NCI-H146 (cell line): ENCODE measurements at places on chromosomes 4 and X.

GRCh38 chr4:103075435-103075893 lies 1.1 kb downstream of the SLC9B2 start:
- DNase-seq: no peak

DNA sequence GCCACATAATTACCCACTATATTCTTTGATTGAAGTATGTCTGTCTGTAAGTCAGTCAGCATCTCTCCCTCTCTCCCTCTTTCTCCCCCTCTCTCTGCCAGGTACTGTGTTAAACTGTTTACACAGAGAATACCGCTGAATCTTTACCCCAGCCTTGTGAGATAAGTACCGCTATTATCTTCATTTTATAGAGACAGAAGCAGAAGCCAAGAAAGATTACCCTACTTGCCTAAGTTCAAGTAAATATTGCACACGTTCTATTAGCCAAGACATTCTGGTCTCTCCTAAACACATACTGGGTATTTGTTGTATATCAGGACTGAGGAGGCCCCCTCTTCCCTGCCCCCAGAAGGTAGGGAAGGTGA lies 695 bp upstream of the GPR101 start:
- no peak for DNase-seq

- no peak for DNase-seq
Observed at GRCh38 chrX:101655534-101655933, 4.1 kb downstream of the ARMCX2 start.

DNA sequence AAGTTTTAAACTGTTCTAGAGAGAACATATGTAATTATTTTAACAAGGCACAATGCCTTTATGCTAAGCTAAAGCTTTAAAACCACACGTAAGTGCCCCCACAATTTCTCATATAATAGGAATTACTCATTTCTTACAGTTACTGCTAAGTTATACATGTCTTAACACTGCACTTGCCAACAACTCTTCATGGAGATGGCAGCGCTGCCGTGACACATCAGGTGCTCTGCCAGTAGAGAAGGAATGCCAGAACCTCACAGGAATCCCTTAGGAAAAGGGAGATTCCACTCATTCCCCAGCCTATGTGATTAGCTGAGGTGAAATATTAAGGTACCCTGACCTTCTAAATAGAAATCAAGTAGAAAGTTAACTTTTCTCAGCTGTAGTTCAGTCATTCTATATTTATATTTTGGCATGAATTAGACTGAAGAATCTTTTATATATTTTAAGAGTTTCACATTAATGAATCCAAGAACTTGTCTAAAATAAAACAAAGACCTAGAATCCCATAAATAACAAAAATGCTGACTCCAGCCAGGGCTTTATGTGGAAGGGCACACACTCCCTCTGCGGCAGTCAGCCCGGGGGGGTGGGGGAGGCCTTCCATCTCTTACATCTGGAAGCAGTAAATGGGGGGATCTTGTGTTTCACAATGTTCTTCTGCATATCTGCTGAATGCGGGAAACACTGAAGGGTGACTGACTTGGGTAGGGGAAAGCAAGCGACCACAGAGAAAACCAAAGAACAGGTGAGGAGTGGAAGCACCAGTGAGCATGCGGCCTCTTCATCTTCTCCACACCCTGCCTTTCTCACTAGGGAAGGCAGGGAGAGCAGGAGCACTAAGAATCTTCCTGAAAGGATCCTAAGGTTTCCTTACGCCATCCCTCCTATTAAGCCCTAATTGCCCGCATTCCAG lies 23.7 kb downstream of the ACSL1 start:
- no peak for DNase-seq

DNA sequence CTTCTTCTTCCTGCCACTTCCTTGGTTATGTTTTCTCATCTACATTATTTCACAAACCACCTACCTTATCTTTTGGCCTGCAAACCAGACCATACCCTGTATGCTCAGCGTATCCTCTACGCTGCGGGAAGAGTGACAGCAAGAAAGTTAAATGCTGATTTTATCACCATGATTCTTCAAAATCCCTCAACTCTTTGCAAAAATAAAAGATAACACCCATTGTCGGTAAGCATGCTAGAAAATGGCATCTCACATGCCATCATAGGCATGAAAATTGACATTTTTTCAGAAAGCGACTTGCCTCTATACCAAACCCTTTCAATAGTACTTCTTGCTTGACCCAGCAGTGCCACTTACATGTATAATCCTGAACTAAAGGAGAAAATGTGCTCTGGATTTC lies 102.0 kb downstream of the HPGD start:
- no peak for DNase-seq

- no peak for DNase-seq
Observed at GRCh38 chrX:15515931-15516330, 15.3 kb downstream of the BMX start.

DNA sequence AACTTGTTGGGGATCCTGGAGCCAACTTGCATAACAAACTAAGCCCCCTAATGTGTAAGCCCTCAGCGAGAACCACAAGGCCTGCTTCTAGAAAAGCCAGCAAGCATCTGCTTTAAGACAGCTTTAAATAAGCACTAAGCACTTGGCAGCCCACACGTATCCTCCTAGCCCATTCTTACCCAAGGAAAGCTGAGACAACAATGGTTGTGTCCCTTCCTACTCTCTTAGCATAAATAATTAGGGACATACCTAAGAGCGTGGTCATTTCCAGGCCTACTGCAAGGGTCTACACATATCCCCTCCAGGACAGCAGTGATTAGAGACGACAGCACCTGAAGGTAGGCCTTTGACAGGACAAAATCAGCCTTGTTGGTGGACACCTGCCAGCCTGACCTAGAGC lies 322.8 kb upstream of the PPARGC1A start:
- no peak for DNase-seq

DNA sequence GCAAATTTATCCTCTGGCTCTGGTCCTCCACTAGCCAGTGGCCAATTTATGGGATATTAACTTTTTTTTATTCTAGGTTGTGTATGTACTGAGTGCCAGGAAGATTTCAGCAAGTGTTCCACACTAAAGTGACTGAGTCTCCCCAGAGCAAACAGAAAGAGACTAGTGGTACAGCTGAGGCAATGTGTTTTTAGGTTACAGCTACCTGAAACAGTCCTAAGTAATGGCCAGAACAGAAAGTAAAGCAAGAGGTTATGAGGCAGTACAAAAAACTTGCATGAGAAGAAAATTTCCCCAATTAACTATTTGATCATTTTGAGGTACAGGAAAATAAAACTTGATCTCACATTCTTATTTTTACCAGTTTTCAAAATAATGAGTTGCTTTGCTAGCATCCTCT lies 31.2 kb downstream of the PRDM8 start:
- DNase-seq: no peak

DNA sequence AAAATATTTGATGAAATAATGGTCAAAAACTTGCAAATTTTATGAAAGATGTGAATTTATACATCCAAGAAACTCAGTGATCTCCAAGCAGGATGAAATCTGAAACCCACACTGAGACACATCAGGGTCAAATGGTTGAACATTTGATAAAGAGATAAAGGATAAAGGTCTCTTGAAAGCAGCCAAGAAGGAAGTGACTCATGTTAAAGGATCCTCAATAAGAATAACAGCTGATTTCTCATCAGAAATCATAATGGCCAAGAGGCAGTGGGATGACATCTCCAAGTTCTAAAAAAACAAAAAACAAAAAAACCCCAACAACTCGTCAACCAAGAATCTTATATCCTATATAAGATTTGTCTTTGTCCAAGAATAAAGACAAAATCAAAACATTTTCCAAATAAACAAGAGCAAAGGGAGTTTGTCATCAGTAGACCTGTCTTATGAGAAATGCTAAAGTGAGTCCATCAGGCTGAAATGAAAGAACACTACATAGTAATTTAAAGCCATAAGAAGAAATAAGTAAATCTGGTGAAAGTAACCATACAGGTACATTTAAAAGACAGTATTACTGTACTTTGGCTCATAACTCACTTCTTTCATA lies 121.7 kb downstream of the PDS5A start:
- DNase-seq: no peak

DNA sequence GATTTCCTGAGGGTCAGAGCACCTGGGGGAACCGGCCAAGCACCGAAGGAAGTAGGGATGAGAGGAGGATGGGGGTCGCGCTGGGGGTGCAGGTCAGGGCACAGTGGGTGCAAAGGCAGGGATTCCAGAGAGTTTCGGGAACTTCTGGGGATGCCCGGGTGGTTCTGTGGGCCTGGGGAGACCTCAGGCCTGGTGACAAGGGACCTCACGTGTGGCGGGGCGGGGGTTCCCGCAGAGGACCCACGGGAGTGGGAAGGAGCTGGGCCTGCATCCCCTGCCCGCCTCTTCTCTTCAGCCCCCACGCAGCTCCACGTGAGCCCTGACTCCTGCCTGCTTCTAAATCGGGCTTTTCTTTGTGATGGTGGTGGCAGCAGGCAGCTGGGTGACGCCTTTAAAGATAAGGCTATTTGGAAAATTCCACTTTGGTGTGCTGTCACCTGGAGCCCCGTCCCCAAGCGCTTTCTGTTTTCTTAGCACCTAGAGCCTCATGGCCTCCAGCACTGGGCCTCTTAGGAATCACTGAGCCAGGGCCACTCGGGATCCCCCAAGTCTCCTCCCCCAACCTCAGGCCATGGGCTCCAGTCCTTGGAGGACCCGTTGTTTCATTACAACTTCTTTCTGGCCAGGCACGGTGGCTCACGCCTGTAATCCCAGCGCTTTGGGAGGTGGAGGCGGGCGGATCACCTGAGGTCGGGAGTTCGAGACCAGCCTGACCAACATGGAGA lies 7.1 kb upstream of the TBC1D14 start:
- DNase-seq: no peak

DNA sequence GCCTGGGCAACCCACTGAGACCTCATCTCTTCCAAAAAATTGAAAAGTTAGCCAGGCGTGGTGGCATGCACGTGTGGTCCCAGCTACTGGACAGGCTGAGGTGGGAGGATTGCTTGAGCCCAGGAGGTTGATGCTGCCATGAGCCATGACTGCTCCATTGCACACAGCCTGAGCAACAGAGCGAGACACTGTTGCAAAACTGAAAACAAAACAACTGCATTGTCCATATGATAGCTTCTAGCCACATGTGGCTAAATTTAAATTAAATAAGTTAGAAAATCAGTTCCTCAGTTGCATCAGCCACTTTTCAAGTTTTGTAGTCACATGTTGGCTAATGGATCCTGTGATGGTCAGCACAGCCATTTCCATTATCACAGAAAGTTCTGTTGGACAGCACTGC lies 67.9 kb downstream of the GAB1 start:
- DNase-seq: no peak

- DNase-seq: no peak
Observed at GRCh38 chr4:57055886-57056285, 54.3 kb downstream of the IGFBP7 start.

DNA sequence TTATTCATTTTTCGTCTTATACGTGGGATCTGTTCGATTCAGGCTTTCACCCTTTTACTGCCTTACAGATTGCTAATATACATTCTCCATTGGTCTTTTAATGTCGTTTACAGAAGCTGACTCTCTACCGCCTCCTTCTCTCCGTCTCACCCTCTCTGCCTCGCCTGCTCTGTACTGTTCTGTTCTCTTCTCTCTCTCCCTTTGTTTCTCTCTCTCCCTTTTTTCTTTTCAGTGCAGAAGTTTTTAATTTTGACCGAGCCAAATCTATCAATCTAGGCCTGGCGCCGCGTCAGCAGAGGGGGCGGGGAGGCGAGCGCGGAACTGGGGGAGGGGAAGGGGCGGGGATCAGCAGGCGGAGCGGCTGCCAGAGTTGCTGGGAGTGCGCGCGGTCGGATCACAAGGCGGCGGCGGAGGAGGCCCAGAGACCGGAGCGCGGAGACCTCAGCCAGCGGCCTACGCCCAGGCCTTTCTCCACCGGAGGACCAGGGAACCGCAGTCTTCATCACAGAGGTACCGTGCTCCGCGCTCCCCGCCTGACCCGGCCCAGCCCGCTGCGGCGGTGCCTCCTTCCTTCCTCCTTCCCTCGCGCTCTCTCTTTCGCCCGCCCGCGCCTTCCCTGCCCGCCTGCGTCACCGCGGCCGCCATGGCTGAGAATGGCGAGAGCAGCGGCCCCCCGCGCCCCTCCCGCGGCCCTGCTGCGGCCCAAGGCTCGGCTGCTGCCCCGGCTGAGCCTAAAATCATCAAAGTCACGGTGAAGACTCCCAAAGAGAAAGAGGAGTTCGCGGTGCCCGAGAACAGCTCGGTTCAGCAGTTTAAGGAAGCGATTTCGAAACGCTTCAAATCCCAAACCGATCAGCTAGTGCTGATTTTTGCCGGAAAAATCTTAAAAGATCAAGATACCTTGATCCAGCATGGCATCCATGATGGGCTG lies at the start of gene UBQLN2:
TSS of gene UBQLN2 (plus strand) at position 397 of the 931 bp plus-strand sequence. CDS start at position 644, 247 bp downstream.
- peak; percentile 80 for DNase-seq

DNA sequence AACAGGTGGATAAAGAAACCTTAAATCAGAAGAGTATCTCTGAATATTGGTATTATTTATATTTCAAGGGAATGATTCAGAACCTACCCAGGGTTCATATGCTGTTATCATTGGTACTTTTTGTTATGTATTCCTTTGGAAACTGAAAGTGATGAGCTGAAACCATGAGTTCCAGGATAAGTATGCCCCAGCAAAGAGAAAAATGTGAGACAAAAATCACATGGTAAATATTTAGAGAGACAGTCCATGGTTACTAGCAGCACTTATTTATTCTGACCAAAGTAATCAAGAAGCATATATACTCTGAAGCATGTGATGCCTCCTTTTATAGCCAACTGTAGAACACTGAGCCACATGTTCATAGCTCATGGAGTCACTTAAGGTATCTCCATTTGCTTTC lies 277.7 kb downstream of the ARAP2 start:
- DNase-seq: no peak

- no peak for DNase-seq
Observed at GRCh38 chrX:56402207-56402606, 161.2 kb upstream of the UBQLN2 start.

GRCh38 chr4:164011791-164012190 lies 517.3 kb downstream of the TMA16 start:
- DNase-seq: no peak

DNA sequence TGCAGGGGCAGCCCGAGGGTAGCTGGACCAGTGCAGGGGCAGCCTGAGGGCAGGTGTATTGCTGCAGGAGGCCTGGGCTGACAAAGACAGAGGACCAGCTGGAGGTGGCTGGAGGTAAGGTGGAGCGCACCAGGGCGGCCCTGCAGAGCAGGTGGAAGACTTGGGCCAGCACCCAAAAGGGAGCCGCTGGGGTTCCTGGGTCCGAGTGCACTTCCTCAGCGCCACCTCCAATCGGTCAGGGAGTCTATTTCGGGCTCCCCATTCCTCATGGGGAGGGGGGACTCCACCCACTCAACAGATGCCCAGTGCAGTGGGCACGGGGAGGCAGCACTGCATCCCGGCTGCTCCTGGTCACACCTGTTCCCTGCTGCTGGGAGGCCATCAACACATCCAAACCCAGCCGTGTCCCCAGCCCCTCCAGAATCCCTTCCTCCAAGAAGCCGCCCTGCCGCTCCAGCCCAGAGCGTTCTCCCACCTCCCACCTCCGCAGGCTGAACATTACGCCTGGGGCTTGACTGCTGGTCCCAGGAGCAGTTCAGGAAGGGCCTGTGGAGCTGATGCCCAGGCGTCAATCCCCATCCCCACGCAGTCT lies 1.5 kb downstream of the LRPAP1 start:
- DNase-seq: no peak

GRCh38 chrX:10597871-10598270 lies 22.5 kb downstream of the MID1 start:
- peak; percentile 15 for DNase-seq

- no peak for DNase-seq
Observed at GRCh38 chr4:102345795-102346100, 466 bp upstream of the SLC39A8 start.

- DNase-seq: no peak
Observed at GRCh38 chr4:140523370-140523856, 555 bp upstream of the ELMOD2 start.
